Right hindlimb (tissue), 1 donor: ENCODE measurements at places on chromosomes 6 and 20.

GRCh38 chr20:18537651-18538050, 29.6 kb upstream of the SMIM26 start:
- DNase-seq = no peak

GRCh38 chr6:167699141-167699931, 127.4 kb upstream of the AFDN start:
- peak; percentile 82 for DNase-seq

DNA sequence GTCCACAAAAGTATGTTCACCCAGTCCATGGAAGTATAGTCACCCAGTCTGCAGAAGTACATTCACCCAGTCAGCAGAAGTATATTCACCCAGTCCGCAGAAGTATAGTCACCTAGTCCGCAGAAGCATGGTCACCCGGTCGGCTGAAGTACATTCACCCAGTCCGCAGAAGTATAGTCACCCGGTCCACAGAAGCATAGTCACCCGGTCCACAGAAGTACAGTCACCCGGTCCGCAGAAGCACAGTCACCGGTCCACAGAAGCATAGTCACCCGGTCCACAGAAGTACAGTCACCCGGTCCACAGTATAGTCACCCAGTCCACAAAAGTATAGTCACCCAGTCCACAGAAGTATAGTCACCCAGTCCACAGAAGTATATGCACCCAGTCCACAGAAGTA, 8.8 kb downstream of the TCFL5 start:
- DNase-seq = no peak

GRCh38 chr6:3228771-3229565, 1.5 kb upstream of the TUBB2B start:
- DNase-seq = no peak

- DNase-seq = no peak
Measured at GRCh38 chr6:148517470-148517869, 174.8 kb downstream of the SASH1 start.

DNA sequence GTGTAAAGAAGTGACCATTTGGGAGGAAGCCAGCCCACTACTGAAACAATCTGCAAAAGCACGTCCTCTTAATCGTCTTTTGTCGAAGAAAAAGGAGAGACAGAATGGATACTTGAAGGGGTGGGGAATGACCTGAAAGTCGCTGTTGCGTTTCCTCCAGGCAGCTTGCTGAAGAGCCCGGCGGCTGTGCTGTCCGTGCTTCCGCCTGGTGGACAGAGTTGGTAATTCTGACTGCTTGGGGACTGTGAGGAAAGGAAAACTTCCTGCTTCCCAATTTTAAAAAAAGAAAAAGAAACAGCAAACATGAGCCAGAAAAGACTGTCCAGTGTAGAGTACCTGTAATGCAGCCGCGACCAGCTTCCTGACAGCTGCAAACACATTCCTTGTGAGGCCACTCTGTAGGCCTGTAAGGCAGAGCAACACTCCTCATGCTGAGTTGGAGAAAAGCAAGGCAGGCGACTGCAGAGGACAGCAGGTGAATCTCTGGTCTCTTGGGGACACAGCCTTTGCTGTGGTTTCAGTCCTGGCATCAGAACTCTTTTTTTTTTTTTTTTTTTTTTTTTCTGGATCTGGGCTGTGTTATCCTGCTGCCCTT, 251.1 kb upstream of the TBX18 start:
- peak; percentile 86 for DNase-seq

GRCh38 chr20:7410150-7410549, 530.1 kb downstream of the HAO1 start:
- no peak for DNase-seq

DNA sequence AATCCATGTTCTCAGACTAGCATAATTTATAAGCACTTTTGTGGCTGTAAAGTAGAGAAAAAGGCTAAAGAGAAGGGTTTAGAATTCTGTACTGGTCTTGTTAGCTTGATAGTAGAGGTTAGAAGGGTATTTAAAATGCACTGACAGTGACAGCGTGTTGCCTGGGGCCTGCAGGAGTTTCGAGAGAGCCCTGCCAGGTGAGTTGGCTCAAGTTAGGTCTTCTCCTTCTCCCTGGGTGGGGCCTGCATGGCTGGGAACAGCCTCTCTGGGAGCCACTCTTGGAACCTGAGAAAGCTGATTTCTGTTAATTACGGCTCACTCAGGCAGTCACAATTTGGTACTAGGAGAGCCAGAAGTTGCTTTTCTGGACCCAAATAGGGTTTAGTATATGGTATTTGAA, 103.7 kb downstream of the ARID1B start:
- no peak for DNase-seq

- no peak for DNase-seq
Measured at GRCh38 chr6:139594333-139594965, 220.0 kb upstream of the CITED2 start.

GRCh38 chr6:135703621-135704020, 147.9 kb upstream of the PDE7B start:
- no peak for DNase-seq

GRCh38 chr6:17167327-17167979, 65.6 kb downstream of the STMND1 start:
- DNase-seq = no peak

DNA sequence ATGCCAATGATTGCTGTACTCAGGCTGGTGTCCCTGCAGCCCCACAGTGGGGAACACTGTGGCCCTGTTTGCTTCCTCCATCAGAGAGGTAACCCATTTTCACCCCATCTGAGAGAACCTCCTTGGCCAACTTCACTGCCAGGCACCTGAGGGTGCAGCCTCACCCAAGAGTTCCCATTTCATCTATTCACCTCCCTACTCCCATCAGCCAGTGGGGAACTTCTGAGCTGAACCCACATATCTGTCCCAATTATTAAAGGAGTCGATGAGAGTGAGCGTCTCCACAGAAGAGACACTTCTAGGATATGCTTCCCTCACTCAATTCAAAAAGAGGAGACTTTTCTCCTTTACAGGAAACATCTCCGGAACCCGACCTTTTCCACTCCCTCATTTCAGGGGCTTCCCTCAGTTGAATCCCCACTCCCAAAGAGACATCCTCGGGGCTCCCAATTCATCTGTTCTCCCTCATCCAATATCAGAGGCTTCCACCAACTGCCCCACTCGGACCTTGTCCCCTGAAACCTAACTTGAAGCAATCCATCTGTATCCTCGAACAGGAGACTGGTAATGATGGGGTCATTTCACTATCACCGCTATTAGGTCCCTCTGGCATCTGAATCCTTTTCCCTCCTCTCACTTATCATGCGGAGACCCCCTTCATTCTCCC, 988 bp downstream of the UBE2V1 start:
- no peak for DNase-seq

DNA sequence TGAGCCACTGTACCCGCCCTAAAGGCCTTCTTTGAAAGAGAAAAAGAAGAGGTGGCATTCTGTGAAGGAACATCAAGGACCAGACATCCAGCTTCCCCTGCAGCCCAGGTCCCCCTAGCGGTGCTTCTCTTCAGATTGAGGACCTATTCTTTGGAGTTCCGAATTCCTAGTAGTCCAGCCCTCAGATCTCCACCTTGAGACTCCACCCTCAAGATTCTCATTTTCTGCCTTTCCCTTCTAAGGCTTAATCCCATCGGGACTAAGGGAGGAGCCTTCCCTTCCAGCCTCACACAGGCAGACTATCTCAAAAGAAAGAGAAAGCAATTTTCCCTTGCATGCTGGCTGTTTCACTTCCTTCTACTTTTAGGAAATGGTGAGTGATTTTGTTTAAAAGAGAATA, 32.5 kb downstream of the MUC22 start:
- peak; percentile 46 for DNase-seq

GRCh38 chr6:45845567-45845966, 170.1 kb downstream of the CLIC5 start:
- DNase-seq = no peak

GRCh38 chr6:130218134-130218533, 4.6 kb downstream of the SAMD3 start:
- no peak for DNase-seq

- no peak for DNase-seq
Measured at GRCh38 chr20:32631933-32632460, 41.7 kb downstream of the C20orf203 start.

GRCh38 chr6:32234934-32235333, 11.1 kb upstream of the NOTCH4 start:
- DNase-seq = no peak

- DNase-seq = no peak
Measured at GRCh38 chr20:56826306-56826704, 197.2 kb downstream of the TFAP2C start.

DNA sequence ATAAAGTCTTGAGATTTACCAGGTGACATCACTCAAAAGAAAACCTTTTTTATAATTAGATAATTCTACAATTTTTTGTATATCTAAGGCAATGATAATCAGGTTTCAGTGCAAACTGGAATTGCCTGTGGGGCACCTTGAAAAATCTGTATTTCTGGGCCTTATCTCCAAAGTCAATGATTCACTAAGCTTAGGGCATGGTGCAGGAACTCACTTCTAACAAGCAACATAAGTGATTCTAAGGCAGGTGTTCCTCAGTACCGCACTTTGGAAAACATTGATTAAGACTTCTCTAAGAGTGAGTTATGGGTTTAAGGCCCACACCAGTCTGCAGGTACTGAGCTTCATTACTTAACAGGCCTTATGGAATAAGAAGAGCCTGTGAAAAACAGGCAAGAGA, 115.3 kb downstream of the COL12A1 start:
- no peak for DNase-seq

DNA sequence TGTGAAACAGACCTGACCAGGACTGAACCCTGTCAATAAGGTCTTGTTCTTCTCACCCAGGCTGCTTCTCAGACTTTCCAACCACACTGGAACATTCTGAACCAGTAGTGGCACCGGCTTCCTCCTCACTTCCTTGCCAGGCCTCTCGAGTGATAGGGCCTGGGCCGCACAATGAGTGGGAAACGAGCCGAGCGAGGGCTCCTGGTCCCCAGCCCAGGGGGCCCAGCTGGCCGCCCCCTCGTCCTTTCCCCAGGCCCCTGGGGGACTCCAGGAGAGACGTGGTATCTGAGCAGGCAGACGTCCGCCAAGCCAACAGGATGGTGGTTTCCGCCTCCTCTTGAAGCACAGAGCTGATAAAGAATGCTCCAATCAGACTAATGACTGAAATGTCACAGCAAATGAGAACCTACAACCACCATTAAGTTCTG, 117.9 kb downstream of the GMDS start:
- DNase-seq = no peak

- no peak for DNase-seq
Measured at GRCh38 chr20:32651537-32651936, 22.2 kb downstream of the C20orf203 start.

DNA sequence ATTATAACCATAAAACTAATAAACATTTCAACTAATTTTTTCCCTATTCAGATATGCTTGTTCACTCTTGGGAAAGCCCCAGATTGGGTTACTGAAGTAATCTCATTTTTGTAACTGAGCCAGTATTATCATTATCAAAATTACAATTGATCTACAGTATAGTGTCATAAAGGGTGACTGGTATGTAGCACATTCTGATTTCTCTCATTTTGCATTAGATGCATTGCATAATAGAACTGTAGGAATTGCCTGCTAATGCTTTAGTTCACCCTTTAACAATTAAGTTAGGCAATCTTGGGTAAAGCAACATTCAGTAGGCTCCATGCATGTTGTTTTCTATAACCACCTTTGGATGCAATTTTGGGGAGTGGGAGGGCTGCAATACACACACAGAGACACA, 150.8 kb upstream of the FLRT3 start:
- no peak for DNase-seq

GRCh38 chr20:50843331-50844276, 48.7 kb downstream of the BCAS4 start:
- DNase-seq = no peak

DNA sequence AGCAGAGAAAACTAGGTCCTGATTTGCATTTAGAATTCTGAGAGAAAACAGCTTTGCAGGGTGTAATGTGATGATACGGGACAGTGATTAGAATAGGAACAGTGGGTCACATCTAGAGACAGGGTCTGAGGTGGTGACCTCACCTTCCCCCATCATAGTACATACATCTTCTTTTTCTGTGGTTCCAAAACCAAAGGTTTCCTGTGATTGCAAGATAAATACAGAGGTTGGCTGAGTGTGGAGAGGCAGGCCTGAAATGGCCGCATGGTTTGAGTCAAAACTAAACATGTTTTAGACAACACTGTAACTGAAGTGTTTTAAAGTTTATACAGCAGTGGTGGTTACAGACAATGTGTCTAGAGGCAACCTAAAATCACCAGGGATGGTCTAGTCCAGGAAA, 10.4 kb upstream of the NT5DC1 start:
- no peak for DNase-seq

GRCh38 chr6:55886185-55886836, 10.9 kb upstream of the BMP5 start:
- no peak for DNase-seq

DNA sequence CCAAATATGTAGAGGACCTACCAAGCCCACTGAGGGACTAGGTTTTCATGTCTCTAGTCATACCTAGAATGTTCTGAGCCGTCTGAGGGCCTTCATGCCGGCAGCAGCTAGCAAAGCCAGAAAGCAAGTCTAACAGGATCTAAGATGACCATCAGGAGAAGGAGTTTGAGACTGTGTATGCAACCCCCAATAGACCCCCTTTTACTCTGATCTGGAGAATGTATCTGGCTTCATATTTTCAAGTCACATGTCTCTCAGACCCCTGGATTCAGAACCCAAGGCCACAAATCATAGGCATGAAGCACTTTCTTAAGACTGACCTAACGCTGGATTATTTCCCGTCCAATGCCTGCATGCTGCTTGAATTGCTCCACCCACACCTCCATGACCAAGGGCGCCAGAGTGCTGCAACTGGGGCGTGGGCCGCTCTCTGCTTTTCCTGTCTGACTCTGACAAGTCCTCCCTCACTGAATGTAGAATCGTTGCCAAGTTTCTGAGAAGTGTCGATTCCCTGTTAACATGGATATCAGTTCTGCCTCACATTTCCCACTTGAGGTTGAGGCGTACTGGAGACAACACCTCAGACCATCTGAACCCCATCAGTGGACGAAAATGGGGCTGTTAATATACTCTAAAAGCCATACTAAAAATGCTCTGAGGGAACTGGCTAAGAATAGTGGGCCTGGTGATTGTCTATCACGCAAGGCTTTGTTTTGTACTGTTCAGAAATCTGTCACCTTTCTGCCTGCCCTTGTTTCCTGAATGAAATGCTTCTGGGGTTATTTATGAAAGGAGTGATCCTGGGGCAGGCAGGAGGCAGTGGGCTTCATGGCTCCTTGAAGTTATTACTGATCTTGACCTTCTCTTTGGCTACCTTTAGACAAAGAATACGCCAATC, 23.9 kb upstream of the ASXL1 start:
- DNase-seq = peak; percentile 44

DNA sequence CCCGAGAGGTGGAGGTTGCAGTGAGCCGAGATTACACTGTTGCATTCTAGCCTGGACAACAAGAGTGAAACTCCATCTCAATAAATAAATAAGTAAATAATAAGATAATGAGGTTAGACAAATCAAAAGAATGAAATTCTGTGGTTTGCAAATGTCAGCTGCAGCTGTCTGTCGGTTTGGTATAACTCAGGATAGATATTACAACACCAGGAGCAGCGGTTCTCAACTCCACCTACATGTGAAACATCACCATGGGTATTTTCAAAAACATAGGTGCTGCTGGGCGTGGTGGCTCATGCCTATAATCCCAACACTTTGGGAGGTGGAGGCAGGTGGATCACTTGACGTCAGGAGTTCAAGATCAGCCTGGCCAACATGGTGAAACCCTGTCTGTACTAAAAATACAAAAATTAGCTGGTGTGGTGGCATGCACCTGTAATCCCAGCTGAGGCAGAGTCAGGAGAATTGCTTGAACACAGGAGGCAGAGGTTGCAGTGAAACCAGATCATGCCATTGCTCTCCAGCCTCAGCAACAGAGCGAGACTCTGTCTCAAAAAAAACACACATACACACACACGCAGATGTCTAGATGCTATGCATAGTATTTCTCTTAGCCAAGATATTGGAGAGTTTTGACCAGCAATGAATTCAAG, 126.1 kb upstream of the LAMP5 start:
- DNase-seq = no peak
